ENCODE measurements at places on chromosomes 16 and 17.

- no peak for DNase-seq
Observed at GRCh38 chr17:28549236-28550132, 2.9 kb downstream of the UNC119 start.

- DNase-seq, result no peak
Observed at GRCh38 chr17:77684803-77685798, 273.4 kb upstream of the TNRC6C start.

GRCh38 chr17:21467739-21468490 is 91.8 kb downstream of the KCNJ12 start:
- no peak for DNase-seq

DNA sequence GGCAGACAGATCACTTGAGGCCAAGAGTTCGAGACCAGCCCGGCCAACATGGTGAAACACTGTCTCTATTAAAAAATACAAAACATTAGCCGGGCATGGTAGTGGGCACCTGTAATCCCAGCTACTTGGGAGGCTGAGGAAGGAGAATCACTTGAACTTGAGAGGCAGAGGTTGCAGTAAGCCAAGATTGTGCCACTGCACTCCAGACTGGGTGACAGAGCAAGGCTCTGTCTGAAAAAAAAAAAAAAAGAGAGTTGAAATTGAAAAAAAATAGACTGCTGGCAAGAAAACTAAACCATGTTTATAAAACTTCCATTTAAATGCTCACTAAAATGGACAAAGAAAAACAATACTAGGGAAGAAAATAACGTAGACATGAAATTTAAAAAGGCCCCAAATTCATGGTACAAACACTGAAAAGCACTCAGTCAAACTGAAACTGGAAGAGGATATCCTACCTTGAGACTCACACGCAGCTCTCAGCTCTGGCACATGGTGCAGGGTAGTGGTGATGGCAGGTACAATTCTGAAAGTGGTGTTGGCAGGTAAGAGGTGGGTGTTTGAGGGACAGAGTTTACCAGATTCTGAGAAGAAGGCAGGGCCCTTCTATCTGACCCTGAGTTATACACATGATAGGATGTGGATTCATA is 19.3 kb downstream of the CNTROB start:
- DNase-seq, result no peak

GRCh38 chr16:2808181-2808580 is 8.9 kb upstream of the PRSS21 start:
- DNase-seq, result no peak

All from hypothalamus (tissue), 51 donors.